NCI-H1092 treated with DMSO at 0.1 percent for 48 hours (cell line): ENCODE measurements at places on chromosomes 5 and 9.
A peak's percentile ranks its signal among the peaks of the same experiment; 100 is the strongest.

GRCh38 chr5:167814828-167815227 is 476.6 kb upstream of the WWC1 start:
- DNase-seq, result no peak

DNA sequence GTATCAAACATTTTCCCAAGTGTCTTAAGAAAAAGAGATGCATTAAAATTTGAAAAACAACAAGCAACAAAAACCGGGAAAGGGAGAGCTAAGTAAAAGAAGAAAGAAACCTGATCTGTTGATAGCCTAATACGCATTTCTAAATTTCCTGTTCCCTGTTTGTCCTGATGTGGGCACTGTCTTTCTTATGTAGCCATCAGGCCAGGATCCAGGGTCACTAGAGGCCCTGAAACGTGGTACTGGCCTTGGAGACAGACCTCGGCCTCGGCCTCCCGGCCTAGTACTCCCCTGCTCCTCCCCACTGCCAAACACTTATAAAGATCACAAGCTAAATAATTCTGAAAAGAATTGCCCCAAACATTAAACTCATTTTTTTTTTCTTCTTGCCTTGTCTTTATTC is 547.2 kb downstream of the IRX1 start:
- DNase-seq, result no peak

DNA sequence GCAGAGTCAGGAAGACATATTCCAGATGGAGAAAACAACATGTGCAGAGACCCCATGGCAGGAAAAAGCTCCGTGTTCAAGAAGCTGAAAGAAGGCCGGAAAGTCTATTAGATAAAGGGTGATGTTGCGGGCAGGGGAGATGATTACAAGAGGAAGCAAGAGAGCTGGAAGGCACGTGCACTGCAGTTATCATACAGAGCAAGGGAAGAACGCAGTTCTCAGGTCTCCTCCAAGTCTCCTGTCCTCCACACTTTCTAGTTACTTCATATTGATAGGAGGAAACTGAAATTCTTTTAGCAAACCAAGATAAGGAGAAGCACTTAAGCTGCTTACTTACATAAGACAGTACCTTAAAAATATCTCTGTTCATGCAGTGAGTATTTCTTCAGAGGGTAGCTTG is 58.3 kb upstream of the PLPP6 start:
- no peak for DNase-seq

- DNase-seq, result no peak
Observed at GRCh38 chr5:129377504-129377903, 82.6 kb upstream of the ADAMTS19 start.

DNA sequence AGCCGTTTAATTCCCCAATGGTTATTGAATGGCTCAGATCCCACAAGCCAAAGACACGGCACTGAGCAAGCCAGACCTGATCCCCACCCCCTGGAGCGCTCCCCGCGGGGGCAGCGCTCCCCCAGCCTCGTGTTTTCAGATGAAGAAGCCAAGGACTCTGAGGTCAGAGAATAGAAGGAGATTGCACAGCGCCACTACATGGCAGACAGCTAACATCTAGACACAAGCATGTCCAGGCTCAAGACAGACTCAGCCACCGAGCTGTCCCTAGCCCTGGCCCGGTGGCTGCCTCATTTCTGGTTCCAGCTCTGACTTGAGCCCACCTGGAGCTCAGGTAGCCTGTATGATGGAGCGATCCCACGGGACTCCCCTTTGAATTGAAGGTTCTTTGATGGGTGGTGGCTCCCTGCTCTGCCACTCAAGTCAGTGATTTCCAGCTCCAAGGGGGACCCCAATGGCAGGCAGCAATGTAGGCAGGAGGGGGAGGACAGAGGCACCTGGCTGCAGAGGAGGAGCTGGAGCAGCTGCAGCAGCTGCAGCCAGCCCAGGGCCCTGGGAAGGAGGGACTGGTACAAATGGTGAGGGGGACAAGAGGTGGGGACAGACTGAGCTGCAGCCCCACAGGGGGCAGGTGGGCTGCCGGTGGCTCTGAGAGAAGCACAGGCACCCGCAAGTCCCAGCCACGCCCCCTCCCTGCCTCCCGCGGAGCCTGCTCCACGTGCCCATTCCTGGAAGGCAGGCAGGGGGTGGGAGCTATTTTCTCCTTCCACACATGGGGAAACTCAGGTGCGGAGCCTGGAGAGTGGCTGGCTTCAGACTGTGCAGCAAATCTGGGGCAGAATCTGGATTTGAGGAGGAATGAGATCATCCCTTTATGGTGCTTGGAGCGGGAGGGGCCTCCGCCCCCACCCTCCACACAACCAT is 40.2 kb downstream of the NTNG2 start:
- DNase-seq, result peak; percentile 85
